ENCODE measurements at places on chromosomes 7 and 10. TPM values are rescaled to one million over a fixed set of nuclear protein-coding genes. Genes with fewer than 3 reads are reported as not detected.

DNA sequence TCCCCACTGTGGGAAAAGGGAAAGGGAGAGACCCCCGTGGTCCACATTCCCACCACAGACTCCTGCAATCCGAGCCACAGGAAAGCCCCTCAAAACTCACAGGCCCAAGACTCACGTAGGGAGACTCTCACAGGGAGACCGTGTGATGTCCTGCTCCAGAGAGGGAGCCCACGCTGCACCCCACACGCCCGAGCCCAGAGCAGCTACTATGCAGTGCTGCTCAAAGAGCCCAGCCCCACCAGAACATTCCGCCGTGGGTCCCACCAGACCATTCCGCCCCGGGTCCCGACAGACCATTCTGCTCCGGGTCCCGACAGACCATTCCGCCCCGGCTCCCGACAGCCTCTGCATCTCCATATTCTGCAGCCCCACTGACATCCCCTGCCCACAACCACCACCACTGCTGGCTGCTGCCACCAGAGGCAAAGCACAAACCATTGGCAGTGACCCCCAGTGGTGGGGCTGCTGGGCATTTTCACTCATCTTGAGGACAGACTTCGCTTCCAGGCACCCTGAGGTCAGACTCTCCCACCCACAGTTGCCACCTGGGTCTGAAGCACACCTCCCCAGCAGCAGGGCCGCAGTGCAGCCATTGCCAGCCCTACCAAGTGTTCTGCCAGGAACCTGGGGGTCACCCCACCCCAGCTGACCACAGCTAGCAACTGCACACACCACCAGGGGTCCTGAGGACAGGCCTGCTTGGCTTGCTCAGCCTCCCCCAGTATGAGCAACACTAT, 625.4 kb upstream of the FOXK1 start:
- no peak for DNase-seq

DNA sequence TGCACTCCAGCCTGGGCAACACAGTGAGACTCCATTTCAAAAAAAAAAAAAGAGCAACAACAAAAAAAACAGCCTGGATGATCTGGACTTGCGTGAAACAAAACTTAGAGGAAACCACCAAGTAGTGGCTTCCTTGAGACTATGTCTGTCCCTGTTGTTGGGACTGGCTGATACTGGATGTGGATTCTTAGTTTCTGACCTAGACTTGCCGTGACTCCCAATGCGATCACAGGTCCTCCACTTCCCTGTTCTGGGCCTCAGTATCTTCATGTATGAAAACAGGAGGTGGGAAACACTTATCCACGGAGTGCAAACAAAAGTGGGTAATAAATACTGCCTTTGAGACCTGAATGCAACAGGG, 125.7 kb downstream of the PRPF18 start:
- DNase-seq, result no peak

GRCh38 chr7:154990964-154991540, 11.9 kb downstream of the PAXIP1 start:
- DNase-seq, result no peak

DNA sequence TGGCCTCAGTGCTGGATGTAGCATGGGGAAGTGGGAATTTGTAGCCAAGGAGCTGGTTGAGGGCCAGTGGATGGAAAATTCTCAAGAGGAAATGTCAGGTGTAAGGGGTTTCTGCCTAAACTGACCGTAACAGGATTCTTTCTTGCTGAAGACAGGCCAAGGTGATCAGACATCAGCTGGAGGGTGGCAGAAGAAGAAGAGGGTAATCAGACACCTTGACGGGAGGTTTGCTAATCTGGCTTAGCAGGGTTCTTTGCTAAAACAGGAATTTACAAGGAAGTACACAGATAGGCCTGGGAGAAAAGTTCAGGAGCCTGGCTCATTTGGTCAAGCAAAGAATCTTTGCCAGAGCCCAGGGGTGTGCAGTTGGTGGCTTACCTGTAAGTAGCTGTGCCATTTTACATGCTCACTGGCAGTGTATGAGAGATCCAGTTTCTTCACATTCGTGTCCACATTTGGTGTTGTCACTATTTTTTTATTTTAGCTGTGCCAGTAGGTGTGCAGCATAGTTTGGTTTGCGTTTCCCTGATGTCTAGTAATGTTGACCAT, 73.7 kb downstream of the BMPR1A start:
- DNase-seq, result no peak

- DNase-seq, result no peak
Observed at GRCh38 chr7:70387217-70387616, 744.7 kb upstream of the GALNT17 start.

DNA sequence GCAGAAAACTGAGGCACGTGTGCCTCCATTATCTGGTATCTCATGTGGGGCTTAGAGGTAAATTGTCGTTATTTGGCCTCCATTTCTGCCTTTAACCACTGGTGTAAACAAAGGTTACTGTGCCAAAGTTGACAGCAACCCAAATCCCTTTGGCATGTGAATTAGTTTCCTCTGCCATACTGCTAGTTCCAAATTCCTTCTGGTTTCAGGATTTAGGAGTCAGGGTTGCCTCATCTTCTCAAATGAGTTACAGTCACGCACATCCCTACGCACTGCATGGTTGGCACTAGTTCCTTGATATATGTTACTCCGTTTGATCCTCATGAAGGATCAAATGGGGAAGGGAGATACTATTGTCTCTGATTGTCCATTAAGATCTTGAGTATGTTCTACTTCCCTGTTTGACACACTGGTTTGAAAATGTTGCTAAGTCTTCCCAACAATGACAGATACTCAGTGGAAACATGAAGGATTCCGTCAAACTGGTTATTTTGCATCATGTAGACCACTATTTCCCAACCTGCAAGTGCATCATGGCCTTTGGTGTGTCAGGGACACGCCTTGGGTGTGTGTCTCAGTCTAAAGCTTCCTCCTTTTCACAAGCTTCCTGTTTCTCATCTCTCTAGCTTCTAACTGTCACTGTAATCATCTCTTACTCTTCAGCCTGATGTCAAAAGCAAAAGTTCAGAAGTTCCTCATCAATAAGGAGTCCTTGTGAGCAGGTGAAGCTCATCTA, at the start of gene LIPN:
LIPN (plus strand) TSS at position 655 of the 736 bp plus-strand sequence. CDS start 1,386 bp downstream, outside the sequence.
- no peak for DNase-seq

DNA sequence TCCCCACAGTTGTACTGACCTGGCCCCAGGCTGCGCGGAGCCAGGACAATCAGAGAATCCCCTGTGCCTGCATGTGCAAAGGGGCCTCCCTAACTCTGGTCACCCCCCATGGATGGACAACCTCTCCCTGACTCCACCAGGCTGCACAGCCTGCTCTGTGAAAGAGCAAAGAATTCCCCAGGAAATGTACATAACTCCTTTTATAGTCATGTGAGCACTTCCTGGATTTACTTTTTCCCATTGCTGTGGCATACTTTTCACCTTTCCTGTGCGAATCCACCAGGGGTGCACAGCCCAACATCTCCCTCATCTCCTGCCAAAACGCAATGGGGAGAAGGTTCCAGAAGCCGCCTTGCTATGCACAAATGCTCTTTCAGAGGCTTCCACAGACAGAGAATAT, 27.9 kb downstream of the FGFR2 start:
- no peak for DNase-seq

DNA sequence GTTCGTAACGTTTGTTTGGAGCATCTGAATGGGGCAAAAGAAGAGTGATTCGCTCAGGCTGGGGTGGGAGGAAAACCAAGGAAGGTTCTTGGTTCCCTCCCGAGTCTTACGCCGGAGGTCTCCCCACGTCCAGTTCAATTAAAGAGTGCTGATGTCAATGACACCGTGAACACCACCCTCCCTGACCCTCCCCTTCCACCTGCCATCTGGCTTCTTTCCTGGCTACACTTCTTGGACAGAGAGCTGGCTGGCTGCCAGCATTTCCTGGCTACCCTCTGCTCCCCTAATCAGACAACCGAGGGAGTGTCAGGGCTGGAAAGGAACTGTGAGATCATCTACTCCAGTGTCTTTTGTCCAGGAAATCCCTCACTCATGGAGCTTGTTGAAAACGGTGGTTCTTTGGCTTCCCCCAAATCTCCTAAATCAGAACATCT, 24.1 kb upstream of the FFAR4 start:
- no peak for DNase-seq

DNA sequence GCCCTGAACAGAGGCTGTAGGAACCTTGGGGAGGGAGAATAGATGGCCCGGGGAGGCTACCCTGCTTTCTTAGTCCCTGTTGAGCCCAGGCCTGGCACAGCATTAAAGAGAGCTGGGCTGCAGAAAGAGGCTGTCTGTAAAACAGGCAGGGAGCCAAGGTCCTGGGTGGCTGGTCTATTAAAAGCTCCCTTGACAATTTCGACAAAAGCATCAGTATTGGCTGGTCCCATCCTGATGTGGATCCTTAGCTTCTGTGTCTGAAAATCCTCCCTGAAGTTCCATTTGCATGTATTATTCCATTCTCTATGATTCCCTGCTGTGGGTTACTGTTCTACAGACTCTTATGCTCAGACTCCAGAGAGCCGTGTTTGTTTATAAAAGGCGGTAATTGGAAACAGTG, 158.5 kb downstream of the GALNT17 start:
- DNase-seq, result no peak

- no peak for DNase-seq
Observed at GRCh38 chr10:67200913-67201564, 275.2 kb downstream of the LRRTM3 start.

GRCh38 chr10:23344241-23344841, at the start of gene C10orf67:
Gene C10orf67 (minus strand): TSS chr10:23344797. CDS start chr10:23344774, 23 bp downstream.
- peak; percentile 49 for DNase-seq

DNA sequence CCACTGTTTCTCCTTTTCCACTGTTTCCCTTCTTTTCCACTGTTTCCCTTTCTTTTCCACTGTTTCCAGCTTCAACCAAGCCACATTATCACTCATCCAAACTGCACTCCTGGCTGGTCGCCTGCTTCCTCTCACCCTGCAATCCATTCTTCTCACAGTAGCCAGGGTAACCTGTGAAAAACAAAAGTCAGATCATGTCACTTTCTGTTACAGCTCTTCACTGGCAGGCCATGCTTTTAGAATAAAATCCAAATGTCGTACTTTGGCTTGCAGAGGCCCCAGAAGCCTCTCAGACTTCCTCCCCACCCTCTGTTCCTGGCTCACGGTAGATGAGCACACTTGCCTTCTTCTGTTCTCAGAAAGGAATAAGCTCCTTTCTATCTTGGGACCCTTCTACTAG, 33.9 kb downstream of the STARD3NL start:
- no peak for DNase-seq

DNA sequence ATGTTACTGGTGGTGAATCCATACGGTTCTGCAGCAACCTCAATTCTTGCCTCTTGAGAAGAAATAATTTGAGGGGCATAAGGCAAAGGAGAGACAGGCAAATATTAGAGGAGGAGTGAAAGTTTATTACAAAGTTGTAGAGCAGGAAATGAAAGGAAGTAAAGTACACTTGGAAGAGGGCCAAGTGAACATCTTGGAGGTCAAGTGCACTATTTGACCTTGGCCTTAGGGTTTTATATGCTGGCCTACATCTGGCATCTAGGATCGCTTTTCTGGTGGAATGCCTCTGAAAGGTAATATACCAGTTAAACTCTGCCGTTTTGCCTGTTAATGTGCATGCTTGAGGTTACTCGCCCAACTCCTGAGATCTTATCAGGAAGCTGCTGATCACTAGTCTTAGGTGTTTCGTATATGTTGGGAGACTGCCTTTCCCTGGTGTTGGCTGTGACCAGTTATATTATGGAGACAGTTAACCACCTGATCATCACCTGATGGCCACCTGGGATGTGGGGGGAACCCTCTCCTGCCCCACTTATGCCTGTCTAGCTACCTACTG, 66.1 kb upstream of the CYP2C18 start:
- DNase-seq, result no peak

GRCh38 chr7:11787534-11787933, 44.5 kb downstream of the THSD7A start:
- DNase-seq, result no peak

- DNase-seq, result no peak
Observed at GRCh38 chr10:75049316-75050148, 61.9 kb upstream of the SAMD8 start.

DNA sequence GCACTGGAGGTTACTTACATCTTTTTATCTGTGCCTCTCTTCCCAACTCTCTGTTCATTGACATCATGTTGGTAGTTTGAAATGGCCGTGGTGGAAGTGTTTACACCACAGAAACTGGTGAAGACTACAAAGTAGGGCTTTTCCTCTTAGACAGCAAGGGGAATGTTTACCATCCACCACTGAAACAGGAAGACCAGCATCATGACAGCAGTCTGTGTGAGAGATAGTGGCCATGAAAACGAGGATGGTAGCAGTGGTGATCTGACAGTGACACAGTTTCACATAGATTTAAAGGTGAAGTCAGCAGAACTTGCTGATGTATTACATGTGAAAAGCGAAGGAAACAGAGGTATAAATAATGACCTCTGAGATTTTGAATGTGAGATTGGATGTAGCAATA, 115.7 kb downstream of the CCDC71L start:
- no peak for DNase-seq

GRCh38 chr10:121838149-121838548, 89.7 kb downstream of the ATE1 start:
- DNase-seq, result no peak

GRCh38 chr10:70909326-70909935, 21.1 kb upstream of the PCBD1 start:
- no peak for DNase-seq

DNA sequence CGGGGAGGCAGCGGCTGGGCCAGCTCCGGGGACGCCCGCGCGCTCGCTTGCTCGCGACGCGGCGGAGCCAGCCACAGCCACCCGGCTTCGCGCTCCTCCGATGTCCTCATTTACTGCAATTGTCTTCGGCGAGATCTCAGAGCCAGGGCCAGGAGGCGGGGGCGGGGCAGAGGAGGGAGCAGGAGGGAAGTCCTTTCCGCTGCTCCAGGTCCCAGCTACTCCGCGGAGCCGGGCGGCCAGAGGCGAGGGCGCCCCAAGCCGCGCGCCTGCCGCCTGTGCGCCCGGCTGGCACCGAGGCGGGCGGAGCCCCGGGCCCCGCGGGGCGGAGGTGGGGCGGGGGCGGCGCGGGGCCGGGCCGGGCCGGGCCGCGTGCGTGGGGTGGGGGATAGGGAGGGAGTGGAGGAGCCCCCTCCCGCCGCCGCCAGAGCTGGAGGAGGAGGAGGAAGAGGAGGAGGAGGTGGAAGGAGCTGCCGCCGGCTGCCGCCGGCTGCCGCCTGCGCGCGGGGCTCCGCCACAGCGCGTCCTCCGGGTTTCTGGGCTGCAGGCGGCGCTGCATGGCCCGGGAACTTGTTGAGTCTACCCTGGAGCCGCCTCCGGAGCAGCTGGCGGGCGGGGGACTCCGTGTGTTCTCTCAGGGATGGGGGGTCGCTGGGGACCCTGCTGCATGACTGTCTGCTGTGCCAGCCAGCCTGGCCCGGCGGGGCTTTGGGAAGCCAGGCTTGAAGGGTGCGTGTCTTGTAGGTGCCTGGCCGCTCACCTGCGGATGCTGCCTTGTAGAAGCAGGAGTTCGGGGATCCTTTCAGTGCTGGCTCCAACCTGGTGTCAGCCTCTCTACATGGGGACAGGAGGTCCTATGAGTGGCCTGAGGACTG, at the start of gene INSYN2A:
INSYN2A (minus strand) TSS at position 310 of the 872 bp plus-strand sequence. CDS start 20,196 bp downstream, outside the sequence.
- DNase-seq, result peak; percentile 23

CFAP43 gene
- 1.1 TPM for total RNA-seq

GIMAP2 gene
- total RNA-seq, result 4.7 TPM

ARHGAP19 gene
- total RNA-seq, result 3.7 TPM

NPC1L1 gene
- 46.0 TPM for total RNA-seq

CEP55 gene
- total RNA-seq, result 52.2 TPM

KLF14 gene
- 0.17 TPM for total RNA-seq

CYREN gene
- total RNA-seq, result 89.0 TPM

RARRES2 gene
- total RNA-seq, result 13.0 TPM

ASZ1 gene
- not detected for total RNA-seq

BTBD16 gene
- total RNA-seq, result not detected

All from Calu3 (cell line).